Astrocyte (in vitro differentiated cells and primary cell): ENCODE measurements at places on chromosomes 12 and 14. TPM values are rescaled to one million over a fixed set of nuclear protein-coding genes. Genes with fewer than 3 reads are reported as not detected.

DNA sequence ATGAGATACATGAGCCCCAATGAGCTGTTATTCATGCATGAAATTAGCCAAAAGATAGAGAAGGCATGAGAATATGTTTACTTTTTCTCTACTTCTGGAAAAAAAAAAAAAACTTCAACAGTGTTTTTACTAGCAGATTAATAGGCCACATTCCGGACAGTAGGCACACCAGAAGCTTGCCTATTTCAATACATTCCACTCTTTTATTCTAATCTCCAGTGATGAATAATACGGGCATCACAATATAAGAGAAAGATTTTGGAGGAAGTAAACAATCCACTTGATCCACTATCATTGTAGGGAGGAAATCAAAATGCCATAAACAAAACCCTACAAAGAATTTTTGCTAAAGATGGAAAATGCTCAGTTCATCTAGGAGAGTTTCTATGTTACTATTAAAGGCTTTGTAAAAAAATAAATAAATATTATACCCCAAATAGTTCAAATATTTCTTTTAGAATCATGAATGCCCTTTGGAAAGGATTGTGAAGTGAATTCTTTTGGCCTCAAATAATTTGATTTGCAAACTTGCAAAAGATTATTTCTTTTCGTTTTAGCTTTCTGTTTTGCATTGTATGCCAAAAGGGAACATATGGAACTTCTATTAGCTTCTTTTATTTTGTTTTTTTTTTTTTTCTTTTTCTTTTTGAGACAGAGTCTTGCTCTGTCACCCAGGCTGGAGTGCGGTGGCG lies 232.6 kb downstream of the EPS8 start:
- no peaks in the 10 kb centered on the region for H3K4me1 ChIP-seq
- no peaks in the 10 kb centered on the region for H3K27me3 ChIP-seq
- no peak overlapping the region for H3K27ac ChIP-seq
- no peak overlapping the region for H3K4me3 ChIP-seq

DNA sequence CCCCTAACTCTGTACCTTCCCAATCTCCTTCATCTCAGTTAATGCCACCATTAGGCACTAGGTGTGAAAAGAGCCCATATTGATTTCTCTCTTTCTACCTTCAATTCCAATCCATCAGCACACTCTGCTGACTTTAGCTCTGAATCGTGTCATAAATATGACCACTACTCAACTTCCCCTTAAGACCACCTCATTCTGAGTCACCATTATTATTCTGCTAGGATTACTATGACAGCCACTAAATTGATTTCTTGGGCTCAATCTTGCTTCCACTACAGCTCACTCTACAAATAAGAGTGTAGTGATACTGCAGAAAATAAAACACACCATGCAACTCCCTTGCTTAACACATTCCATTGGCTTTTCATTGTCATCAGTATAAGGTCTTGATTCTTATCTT lies 1449.0 kb upstream of the FLRT2 start:
- no peak overlapping the region for H3K27ac ChIP-seq
- H3K4me3 ChIP-seq, result no peak overlapping the region
- H3K27me3 ChIP-seq, result no peaks in the 10 kb centered on the region
- no peaks in the 10 kb centered on the region for H3K4me1 ChIP-seq
- DNase-seq, result no peak
- H3K36me3 ChIP-seq, result no peaks in the 10 kb centered on the region

DNA sequence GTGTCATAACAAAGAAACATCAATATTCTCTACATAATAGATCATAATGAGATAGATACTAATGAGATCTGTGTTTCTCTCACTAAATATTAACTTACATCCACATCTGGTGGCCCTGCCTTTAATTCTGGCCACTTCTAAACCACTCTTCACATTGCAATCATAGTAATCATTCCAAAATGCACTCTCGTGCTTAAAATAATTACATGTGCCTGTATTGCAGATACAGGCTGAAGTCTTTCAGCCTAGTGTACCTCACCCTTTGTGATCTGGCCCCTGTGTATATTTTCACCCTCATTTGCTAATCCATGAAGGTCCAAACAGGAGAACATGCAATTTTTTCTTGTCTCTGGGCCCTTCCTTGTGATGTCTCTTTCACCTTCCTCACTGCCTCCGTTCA lies 108.0 kb downstream of the LIN7A start:
- H3K4me3 ChIP-seq, result no peak overlapping the region
- H3K36me3 ChIP-seq, result no peaks in the 10 kb centered on the region
- H3K4me1 ChIP-seq, result no peaks in the 10 kb centered on the region
- H3K27ac ChIP-seq, result no peak overlapping the region
- peak; percentile 36 for DNase-seq

- H3K27ac ChIP-seq, result peak within 1 kb of the TSS; percentile 88
- H3K4me3 ChIP-seq, result peak within 1 kb of the TSS; percentile 85
Observed at GRCh38 chr14:74881431-74882102, at the start of gene DLST. Gene DLST, plus strand, starts transcription at chr14:74881916. Its CDS starts 38 bp downstream, at chr14:74881954.

- no peaks in the 10 kb centered on the region for H3K27me3 ChIP-seq
- H3K27ac ChIP-seq, result no peak within 1 kb of the TSS
- H3K4me3 ChIP-seq, result no peak within 1 kb of the TSS
- no peak for DNase-seq
- H3K36me3 ChIP-seq, result no peaks in the 10 kb centered on the region
- H3K4me1 ChIP-seq, result no peaks in the 10 kb centered on the region
Observed at GRCh38 chr14:20560961-20561360, at the start of gene RNASE9. Gene RNASE9, minus strand, starts transcription at chr14:20561047.

DNA sequence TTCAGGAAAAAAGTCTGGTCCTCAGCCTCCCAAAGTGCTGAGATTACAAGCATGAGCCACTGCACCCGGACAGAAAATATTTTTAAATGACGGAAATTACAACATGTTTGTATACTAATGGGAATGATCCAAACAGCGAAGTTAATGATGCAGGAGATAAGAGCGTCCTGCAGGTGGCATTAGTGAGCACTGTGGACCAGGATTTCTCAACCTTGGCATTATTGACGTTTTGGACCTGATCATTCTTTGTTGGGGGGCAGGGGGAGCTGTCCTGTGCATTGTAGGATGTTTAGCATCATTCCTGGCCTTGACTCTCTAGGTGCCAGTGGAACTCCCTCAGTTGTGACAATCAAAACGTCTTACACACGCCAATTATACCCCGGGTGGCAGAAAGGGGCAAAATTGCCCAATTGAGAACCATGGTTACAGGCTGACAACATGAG lies 34.1 kb downstream of the SCFD1 start:
- peaks cover 41% of the 10 kb centered on the region for H3K36me3 ChIP-seq
- DNase-seq, result peak; percentile 7
- H3K27ac ChIP-seq, result no peak overlapping the region
- H3K27me3 ChIP-seq, result no peaks in the 10 kb centered on the region

Gene RPGRIP1
- total RNA-seq, result not detected in 2 replicates

Gene PLA2G1B
- not detected in 2 replicates for total RNA-seq
